ENCODE measurements at places on chromosomes 12 and 14.

- peak; percentile 44 for DNase-seq
Observed at GRCh38 chr12:6195665-6196535, 4.3 kb upstream of the CD9 start.

GRCh38 chr12:113161415-113162016 is 12.0 kb downstream of the CFAP73 start:
- DNase-seq = no peak

DNA sequence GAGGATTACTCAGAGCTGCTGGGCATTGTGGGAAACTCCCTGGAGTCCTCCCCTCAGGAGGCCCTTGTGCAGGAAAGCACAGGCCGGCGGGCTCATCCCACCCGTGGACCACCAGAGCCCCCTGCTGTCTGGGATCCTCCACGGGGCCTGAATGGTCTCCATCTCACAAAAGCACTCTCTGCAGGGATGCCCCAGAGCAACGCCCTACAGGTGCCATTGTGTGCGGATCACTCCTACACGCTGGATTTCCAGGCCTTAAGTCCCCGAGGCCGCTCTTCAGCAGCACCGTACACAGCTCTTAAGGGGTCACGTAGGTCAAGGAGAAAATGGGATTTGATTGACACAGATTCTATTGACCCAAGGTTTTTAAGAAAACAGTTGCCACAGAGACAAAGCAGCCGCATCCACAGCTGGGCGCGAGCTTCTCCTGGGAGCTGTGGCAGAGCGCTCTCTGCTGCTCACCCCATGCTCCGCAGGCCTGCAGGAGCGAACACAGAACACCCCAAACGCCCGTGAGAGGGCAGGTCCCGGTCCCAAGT is 36.7 kb upstream of the RIMBP2 start:
- DNase-seq = no peak

- no peak for DNase-seq
Observed at GRCh38 chr14:52801014-52801712, 9.8 kb upstream of the GNPNAT1 start.

DNA sequence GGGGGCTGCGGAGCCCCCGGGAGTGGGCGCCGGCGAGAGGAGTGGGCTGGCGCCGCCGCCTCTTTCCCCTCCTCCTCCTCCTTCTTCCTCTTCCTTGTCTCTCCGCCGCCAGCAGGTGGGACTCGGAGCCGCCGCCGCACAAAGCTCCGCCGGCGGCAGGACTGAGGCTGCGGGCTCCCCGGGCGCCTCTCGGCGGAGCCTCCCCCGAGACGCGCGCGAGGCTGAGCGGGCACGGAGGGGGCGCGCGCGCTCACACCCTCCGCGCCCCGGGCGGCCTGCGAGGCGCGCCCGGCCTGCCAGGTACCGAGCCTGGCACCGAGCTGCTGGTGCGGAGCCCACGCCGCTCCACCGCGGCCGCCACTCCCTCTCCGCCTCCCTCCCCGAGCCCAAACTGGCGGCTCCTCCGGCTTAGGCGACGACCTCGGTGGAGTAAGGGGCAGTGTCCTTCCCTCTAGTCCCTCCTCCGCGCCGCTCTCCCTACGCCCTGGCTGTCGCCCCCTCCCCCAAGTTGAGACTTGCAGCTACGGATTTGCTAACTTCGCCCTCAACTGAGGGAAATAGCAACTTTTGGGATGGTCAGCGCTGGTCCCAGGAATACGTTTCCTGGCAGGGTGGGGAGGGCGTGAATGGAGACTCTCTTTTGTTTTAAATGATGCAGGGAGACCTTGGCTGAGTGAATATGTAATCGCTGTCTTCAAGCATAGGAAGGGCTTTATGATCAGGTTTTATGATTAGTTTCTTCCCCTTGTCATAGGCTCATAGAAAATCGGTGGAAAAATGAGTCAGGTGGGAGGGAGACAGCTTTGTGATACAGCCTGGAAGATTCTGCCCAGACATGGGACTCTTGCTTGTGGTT is 199.5 kb upstream of the CAND1 start:
- peak; percentile 47 for DNase-seq

DNA sequence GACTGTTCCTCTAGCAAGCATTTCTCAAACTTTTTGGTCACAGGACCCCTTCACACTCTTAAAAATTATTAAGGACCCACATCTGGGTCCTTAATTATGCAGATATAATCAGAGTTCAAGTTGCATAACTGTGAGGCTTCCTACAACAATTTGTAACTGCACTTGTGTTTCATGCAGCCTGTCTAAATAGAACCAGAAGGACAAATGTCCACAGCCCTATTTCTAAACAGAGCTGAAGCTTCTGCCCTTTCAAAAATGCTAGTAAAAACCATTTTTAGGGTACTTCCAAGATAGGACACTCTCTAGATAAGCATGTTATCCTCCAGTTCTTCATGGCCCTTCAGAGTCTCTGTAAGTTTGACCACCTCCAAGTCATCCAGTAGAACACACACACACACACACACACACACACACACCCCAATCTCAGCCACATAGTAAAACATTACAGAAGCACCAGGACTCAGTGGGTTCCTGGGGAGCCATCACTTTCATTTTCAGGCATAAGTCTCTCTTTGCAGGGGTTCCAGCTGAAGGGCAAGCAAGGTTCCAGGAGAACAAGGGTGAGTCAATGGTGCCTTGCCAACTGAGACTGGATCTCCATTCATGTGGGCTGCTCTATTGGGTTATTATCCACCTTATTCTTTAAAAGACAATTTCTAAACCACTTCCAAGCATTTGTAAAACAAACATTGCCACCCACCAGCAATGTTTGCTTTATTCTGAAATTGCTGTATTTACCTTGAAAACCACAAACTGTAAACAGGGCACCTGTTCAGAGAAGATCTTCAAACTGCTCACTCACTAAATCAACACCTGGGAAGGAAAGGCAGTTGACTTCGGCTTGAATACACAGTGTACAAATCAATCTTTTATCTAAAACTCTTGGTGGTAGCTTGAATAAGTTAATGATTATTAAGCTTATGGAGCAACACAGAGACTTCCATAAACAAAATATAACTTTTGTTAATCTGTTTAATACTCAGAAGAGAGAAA is 64.1 kb downstream of the ITPR2 start:
- DNase-seq = no peak

DNA sequence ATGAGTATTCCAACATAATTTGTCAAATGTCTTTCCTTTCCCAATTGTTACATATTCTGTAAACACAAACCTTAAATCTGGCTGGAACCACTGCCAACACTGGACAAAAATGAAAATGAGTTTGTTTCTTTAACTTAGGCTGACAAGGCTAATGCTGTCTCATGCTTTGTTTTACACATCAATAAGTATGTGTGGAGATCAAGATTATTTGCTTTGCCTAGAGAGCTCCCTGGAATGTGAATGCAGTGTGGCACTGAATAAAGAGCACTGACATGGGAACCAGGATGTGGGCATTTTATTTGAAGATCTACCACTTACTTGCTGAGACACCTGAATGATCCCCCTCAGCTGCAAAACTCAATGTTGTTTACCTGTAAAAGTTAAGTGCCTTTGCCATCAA is 61.7 kb downstream of the RALGAPA1 start:
- no peak for DNase-seq

Measured in naive thymus-derived CD4-positive, alpha-beta T cell (primary cell).